ENCODE measurements at places on chromosomes 6 and 20.

DNA sequence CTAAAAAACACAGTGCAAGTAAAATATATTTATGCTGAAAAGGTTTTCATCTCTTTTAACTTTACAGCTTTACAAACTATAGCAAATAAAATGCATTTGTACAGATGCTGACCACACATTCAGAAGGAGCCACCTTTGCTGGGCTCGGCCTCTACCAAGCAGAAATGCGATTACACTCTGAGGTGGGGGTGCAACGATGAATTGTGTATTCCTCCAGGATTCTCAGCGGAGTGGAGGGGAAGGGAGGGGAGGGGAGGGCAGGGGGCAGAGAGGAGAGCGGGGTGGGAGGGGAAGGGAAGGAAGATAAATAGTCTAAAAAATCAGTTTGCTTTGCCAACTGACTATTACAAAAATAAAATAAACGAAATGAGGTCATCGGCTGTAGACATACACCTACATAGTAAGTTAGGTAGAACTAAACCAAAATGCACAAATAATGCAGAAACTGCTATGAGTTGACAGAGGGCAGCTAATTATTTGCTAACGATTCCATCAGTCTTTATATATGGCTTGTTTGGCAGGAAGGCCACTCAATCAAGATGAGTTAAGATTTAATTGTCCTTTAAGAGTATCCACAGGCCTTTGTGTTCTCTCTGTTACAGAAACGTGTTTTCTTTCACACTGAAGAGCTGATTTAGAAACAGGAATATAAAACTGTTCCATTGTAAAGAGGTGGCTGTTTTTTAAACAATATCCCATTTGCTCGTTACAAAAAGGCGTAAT, 90.1 kb downstream of the TAF4 start:
- no peak for DNase-seq

GRCh38 chr6:56766806-56767178, 124.1 kb upstream of the DST start:
- DNase-seq = no peak

DNA sequence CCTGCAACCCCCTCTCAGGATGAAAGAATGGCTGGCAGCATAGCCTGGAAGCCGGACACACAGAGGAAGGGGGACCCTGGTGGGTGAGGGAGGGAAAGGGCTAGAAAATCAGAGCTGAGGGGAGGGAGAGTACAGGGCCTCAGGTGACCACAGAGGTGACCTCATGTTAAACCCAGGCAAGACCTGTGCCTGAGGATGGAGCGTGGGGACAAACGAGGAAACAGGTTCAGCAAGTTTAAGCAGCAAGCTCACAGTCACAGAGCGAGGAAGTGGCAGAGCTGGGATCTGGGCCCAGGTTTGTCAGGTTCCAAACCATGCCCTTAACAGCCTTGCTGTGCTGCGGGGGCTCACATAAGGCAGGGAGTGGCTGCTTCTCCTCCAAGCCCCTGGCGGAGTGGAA, 4.0 kb upstream of the BPI start:
- no peak for DNase-seq

DNA sequence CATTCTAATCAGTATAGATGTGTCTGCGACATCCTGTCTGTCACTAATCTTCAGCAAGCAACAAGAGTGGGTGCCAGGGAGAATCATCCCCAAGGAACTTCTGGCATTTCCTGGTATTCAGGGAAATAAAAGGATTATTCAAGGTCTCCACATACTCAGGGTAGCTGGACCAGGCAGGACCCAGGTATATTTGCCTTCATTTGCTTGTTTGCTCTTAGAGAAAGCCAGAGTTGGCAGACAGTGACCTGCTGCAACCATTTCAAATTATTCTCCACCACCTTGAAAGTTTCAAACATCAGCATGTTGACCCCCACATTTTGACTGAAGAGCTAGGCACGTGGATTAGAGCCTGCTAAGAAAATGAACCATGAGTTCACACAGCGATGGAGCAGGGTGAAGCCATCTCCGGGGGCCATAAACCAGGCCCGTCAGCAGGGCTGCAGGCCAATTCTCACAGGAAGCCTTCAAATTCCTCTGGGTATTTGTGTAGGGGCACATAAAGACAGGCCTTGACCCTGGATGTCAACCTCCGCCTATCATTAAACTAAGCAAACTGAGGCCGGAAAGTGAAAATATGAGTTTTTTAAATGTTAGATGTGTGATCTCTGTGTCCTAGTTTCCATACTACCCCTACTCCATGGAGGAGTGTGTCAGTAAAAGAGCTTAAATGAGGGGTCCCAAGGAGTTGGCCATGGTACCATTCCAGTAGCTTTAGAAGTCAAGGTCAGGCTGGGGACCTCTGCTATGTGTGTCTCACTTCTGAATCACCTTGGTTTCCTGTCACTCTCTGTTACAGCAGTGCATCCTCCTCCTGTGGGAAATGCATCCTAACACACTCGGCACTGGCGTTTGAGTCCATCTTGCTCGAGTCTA, 32.9 kb downstream of the TRAM2 start:
- no peak for DNase-seq

- no peak for DNase-seq
Measured at GRCh38 chr20:49228676-49229075, 9.5 kb downstream of the DDX27 start.

DNA sequence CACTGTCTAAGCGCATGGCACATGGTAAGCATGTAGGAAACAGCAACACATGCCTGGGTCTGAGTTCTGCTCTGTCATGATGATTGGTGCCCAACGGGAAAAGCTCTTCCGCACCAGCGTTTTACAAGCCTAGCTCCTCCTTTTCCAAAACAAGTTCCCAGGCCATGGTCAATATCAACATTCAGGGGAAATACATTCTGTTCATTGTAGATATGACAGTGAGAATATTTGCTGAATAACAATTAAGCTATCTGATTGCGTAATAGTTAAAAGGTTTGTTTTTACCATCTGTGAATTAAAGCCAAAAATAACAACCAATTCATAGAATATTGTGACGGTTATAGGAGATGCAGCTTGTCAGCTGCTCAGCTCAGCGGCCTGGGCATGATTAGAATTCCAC, 404.3 kb upstream of the SLC35B3 start:
- DNase-seq = no peak

- no peak for DNase-seq
Measured at GRCh38 chr6:16639684-16640480, 121.4 kb downstream of the ATXN1 start.

DNA sequence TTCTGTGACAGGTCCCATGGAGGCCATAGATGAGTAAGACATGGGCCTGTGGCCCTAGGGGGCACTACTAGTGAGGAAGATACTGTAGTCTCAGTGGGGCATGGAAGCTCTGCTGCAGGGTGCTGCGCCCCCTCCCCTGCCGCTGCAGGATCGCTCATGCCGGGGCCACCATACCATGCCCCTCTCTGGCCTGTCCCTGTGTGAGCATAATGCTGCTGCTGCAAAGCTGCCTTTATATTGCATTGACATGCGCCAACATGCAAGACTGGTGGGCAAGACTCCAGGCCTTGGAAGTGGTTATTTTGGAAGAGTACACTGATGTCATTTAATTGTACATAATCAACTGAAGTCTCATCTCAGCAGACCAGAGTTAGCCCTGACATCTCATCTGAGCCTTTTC, 60.0 kb downstream of the TOX2 start:
- DNase-seq = no peak

DNA sequence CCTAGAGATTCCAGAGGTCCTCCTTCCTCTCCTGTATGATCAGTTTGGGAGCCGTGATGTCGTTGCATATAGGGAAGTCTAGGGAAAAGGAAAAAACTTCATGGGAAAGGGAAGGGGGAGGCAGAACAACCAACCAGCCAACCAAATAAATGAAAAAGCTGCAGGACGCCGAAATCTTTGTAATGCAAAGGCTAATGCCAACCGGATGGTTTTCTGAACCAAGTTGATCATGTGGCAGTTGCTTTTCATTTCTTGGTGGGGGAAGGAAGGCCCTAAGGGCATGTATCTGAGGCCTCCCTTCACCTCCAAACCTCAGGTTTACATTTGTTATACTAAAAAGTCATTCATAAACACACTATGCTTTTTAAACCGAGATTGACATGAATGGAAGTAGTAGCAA, 167.2 kb downstream of the ARID1B start:
- DNase-seq = no peak

GRCh38 chr20:9458138-9458796, 56.1 kb upstream of the LAMP5 start:
- DNase-seq = no peak

GRCh38 chr6:106872049-106872448, 102.5 kb downstream of the CD24 start:
- no peak for DNase-seq

DNA sequence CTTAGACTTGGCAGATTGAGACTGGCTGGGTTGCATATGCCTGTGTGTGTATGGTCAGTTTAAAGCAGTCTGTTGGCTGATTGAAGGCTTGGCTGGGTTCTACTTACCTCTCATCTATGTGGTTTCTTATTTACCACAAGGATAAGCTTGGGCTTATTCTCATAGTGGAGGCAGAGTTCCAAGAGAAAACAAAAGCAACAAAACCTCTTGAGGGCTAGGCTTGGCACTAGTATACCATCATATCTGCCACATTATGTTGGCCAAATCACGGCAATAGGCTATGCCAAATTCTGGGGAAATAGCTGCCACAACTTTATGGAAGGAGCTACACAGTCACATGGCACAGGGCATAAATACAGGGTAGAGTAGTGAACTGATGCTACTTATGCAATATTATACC, 714.1 kb downstream of the CBLN4 start:
- DNase-seq = no peak

- no peak for DNase-seq
Measured at GRCh38 chr6:43963877-43964658, 163.2 kb downstream of the MRPL14 start.

Data from stimulated activated CD8-positive, alpha-beta memory T cell treated with anti-CD3 and anti-CD28 coated beads, Interleukin-7, amount 100 ng/mL, for 1 hour (primary cell).